Activated CD4-positive, alpha-beta T cell treated with anti-CD3 and anti-CD28 coated beads for 4 hours (primary cell): ENCODE measurements at places on chromosomes 11 and 22.

DNA sequence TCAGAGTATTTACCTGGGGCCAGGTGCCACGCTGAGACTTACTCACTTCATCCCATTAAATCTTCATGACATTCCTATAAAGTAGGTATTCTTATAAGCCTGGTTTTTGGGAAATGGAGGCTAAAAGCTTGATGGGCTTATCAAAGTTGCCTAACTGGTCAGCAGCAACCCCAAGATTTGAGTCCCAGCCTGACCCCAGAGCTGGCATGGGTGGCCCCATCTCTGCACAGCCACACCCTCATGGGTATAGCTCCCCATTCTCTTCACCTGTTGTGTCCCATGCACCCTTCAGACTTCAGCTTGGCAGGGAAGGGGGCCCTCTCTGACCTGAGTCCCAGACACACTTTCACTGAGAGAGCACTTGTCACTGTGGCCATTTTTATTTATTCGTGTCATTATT, 37.4 kb upstream of the TP53I11 start:
- DNase-seq: no peak

- no peak for DNase-seq
These were observed 7.7 kb downstream of the MUC2 start for GRCh38 chr11:1082346-1082727.

DNA sequence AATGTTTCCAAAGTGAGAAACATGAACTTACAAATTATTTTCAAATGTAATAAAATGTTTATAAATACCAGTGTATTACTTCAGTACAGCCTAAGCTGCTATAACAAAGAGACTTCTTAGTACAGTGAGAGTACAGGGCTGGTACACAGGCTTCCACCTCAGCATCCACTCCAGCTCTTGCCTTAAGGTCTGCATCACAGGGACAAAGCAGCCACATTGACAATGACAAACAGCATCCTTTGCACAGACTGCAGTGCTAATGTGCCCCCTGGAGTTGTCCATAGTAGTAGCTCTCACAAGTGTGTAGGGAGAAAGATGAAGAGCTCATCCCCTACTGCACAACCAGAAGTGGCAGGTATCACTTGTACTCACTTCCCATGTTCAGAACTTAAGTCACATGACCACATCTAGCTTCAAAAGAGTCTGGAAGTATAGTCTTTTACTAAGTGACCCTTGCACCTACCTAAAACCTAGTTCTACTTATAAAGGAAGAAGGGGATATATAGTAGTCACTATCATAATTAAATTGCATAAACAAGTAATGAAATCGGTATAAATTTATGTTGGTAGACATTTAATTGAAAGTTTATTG, 10.7 kb upstream of the LIPT2 start:
- no peak for DNase-seq

- no peak for DNase-seq
These were observed 12.5 kb upstream of the CHST1 start for GRCh38 chr11:45677770-45678512.
